ENCODE measurements at places on chromosomes 1 and 21. TPM values are rescaled to one million over a fixed set of nuclear protein-coding genes. Genes with fewer than 3 reads are reported as not detected.
A peak's percentile ranks its signal among the peaks of the same experiment; 100 is the strongest.

GRCh38 chr1:22236166-22236565 lies 93.3 kb upstream of the WNT4 start:
- DNase-seq, result no peak

The ATP1A2 gene
- 87.0 TPM for polyA plus RNA-seq

The ZFP69 gene
- 5.0 TPM for polyA plus RNA-seq

- DNase-seq, result no peak
Measured at GRCh38 chr1:200369131-200369530, 40.7 kb downstream of the ZNF281 start.

DNA sequence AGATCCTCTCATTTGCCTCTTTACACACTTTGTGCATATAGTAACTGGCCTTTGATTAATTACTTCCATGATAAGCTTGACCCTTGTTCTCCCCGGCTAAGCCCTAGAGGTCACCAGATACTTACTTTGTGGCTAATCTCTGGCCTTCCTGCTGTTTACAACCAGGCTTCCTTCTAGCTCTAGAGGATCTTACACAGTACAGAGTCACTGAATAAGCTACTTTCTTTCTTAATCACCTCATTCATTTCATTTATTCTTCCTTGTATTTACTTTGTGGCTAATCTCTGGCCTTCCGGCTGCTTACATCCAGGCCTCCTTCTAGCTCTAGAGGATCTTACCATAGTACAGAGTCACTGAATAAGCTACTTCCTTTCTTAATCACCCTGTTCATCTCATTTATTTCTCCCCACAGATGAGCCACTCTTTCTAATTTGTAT lies 144.3 kb upstream of the C1orf21 start:
- no peak for DNase-seq

The GJA8 gene
- polyA plus RNA-seq, result not detected

The IFI44L gene
- 1.7 TPM for polyA plus RNA-seq

The GIPC2 gene
- polyA plus RNA-seq, result 0.94 TPM

- DNase-seq, result no peak
Measured at GRCh38 chr1:35243691-35244090, 24.8 kb upstream of the ZMYM4 start.

DNA sequence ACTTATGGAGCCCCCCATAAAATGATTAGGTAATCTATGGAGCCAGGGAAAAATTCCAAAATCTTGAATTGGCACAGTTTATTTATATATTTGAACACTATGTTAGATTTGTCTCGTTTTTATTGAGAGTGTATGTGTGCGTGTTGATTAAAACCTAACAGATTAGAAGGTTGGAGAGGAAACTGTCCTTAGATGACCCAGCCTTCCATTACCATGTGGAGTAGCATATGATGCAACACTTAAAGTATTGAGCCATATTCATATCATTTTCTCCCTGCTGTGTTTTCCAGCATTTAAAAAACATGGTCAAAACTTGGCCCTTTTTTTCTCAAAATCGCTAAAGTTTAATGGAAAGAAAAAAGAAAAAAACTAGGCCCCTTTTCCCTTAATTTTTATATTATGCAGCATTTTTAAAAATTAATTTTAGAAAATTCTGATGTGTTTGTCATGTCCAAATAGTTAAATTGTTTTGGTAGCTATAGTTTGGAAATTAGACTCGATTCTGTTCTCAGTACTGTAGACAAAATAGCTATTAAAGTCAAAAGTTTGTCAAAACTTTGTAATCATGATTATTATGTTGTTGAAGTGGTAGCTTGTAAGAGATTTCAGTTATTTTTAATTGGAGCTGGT lies 2.3 kb downstream of the LRRC8D start:
- DNase-seq, result no peak

The CACNA1S gene
- polyA plus RNA-seq, result 66.3 TPM

The TGFB2 gene
- polyA plus RNA-seq, result 54.3 TPM

DNA sequence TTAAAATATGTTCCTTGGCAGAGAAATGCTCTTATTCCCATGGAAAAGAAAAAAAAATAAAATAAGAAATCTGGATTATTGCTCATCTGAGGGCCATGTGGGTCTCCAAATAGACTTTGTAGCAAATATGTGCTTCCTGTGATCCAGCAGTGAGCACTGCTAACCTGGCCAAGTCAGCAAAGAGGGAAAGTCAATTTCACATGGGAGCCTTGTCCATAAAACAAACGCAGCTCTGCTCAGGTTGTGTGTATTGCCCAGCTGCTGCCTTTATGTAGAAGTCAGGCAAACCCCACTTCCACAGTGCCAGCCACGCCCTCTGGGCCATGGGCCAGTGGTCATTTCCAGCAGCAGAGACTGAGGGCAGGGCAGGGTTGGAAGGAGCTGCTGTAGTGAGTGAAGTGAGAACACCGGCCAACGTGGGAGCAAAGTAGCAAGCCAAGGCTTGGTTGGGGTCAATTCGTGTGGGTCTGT lies 174.3 kb downstream of the LYPLAL1 start:
- DNase-seq, result peak; percentile 89

- no peak for DNase-seq
Measured at GRCh38 chr1:110239441-110240430, 29.6 kb downstream of the KCNC4 start.

DNA sequence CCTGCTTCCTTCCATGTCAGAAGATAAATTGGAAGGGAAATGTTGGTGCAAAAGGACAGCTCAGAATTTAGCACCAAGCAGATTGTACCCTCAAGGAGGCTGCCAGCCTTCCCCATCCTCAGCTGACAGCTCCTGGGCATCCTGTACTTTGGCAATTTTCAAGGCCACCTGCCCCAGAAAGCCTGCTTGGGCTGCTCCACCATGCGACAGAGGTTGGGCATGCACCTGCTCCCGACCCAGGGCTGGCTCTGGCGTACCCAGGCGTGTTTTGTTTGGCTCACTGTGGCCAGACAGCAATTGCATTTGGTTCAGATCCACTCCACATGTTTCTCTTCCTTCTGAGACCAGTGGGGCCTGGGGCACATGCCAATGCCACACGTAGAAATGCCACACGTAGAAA lies 547.8 kb downstream of the NPHP4 start:
- no peak for DNase-seq

The GPR37L1 gene
- polyA plus RNA-seq, result 0.04 TPM

DNA sequence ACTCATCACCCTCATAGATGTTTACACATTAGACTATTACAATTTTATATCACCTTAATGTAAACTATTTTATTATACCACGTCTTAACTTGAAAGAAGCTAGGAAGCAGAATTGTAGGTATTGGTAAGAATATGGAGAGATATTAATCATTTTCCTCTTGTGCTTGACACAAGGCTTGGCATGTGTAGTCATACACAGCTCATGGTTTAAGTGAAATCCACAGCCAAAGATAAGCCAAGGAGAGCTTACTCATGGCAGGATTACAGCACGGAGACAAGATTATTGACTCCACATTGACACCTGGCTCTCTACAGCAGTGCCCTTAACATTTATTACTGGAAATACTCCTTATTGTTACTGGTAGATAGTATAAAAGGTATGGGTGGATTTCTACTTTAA lies 68.4 kb upstream of the ADGRL4 start:
- no peak for DNase-seq

The KLHDC8A gene
- 0.59 TPM for polyA plus RNA-seq

DNA sequence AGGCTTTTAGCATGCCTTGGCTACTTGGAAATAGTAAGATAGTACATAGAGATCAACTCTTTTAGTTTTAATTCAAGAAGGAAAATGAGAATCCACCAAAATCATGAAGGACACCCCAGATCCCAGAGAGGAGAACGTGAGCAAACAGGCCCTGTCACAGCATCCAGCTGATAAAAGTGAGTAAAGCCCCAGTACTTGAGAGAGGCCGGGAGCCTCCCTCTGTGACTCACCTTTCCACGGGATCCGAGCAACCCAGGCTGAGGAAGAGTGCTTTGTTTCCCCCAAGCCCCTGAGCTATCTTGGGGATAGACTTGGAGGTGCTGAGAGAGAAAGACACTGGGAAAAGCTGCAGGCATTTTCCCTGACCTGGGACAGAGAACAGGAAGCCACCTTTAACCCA lies 238.6 kb downstream of the DUSP10 start:
- no peak for DNase-seq

GRCh38 chr1:238119861-238120260 lies 229.1 kb upstream of the ZP4 start:
- DNase-seq, result no peak

DNA sequence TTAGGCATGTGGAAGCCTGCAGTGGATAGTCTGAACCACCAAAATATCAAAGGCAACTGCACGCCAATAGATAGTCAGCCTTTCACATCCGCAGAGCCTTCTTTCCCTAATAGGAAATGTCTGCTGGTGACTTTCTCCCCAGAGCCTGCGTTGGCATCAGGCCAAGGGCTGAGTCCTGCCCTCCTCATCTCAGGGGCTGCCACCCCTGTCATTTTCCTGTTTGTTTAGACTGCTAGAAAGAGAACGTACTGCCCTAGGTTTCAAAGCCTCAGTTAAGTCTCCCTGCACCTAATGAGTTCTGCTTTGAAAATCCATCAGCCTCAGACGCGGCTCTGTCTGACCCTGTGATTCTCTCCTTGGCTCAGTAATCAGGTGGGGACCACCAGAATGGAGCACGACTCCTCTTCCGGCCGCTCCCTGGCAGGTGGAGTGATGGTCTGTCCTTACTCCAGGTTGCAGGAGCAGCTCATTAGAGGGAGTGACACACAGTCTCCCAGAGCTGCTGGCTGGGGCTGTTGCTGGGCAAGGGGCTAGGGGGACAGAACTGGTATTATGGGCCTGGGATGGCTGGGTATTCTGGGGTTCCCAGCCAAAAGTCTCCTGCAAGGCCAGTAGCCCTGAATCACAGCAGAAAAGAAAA lies 27.3 kb downstream of the STUM start:
- no peak for DNase-seq

DNA sequence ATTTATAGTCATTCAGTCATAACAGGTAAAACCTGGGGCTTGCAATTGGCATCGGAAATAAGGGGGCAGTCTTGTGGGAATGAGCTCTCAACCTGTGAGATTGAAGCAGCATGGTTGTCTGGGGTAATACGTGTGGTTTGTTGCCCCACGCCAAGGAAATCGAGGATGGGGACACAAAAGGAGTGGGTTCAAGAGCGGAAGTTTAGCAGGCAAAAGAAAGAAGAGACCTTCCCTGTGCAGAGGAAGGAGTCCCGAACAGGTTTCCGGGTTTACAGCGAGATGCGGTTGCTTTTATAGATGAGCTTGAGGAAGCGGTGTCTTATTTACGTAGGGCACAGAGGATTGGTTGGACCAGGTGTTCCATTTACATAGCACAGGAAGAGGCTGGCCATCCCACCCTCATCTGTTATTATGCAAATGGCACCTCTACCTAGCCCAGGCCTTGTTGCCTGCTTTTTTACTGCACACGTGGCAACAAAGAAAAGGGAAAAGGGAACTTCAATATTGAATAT lies 37.3 kb downstream of the IFNAR1 start:
- DNase-seq, result no peak

The SERINC2 gene
- 45.1 TPM for polyA plus RNA-seq

GRCh38 chr1:244205171-244205570 lies 154.1 kb downstream of the ZBTB18 start:
- no peak for DNase-seq

The DCDC2B gene
- 0.67 TPM for polyA plus RNA-seq

The OMA1 gene
- 15.3 TPM for polyA plus RNA-seq

GRCh38 chr1:219495737-219496408 lies 117.0 kb downstream of the ZC3H11B start:
- DNase-seq, result no peak

The RPF1 gene
- 34.0 TPM for polyA plus RNA-seq

DNA sequence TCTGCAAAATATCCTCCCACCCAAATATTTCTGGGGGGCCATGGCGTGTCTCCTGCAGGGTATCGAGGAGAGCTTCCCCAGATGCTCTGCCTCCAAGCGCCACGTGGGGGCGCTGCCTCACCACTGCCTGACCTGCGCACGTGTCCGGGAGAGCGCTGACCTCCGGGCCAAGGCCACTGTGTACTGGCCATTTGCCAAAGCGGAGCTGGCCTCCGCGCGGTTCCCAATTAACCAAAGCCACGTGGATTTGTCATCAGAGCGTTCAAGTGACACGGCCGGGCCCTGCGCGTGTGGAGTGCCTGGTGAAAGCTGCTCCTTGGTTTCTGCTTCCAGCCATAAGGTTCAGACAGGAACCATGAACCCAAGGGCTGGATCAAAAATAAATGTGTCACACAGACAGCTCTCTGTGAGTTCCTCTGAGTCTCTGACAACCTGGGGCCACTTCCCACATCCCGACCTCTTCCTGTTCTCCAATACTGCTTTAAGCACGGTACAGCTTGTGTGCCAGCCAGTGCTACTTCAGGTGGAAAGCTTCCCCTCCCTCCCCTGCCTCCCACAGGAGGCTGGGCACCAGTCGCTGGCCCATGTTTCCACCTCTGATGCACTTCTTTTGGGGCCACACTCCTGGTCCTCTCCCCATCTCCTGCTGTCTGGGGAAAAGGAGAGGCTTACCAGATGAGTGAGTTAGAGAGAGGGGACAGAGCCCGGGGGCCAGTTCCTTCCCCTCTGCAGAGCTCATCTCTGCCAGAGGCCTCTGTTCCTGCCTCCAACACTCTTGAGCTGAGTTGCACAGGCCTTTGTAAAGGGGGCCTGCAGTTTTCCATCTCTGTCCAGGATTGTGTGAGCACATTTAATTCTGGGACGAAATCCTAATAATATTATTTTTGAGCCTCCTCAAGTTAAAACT lies 26.1 kb downstream of the ZP4 start:
- peak; percentile 58 for DNase-seq

The SYT6 gene
- 1.9 TPM for polyA plus RNA-seq

DNA sequence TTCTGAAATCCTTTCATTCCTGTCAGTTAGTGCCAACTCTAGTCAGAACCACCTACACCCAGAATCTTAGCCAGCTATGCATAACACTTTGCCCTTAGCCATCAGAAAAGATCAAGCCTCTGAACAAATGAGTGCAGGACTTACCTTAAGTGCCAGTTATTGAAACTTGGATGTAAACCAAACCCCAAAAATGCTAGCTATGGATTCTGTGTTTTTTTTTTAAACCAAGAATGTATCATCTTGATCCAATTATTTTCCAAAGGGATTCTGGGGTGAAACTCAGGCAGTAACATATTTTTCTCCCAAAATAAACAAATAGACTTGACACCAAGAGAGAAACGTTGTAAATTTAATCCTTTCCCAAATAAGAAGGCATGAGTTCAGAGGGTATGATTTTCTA lies 538.6 kb upstream of the ADAMTS5 start:
- no peak for DNase-seq

The HSD11B1 gene
- not detected for polyA plus RNA-seq

GRCh38 chr1:67159233-67159632 lies 7.0 kb upstream of the IL23R start:
- no peak for DNase-seq

The LCE1E gene
- polyA plus RNA-seq, result not detected

- DNase-seq, result no peak
Measured at GRCh38 chr21:35223480-35224156, 174.5 kb upstream of the RUNX1 start.

Data from hindlimb muscle (tissue), 1 donor.